ENCODE measurements at places on chromosomes 3 and 15.

DNA sequence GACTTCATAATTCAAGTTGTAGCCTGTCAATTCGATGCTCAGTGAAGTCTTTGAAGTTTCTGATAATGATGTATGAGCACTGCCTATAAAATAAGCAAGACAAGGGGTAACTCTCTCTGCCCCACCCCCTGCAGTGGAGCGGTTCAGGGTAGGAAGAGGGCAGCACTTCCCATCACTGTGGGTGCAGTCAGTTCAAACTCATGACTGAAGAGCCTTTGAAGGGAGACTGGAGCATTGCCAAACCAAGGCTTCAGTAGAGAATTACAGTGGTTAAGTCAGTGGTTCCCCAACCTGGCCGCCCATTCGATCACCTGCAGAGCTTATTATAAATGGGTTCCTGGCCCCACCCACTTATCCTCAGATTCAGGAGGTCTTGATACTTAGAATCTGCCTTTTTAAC lies 190.6 kb downstream of the SHQ1 start:
- no peak for DNase-seq

- peak; percentile 84 for DNase-seq
Observed at GRCh38 chr15:59349680-59350420, 22.8 kb downstream of the MYO1E start.

DNA sequence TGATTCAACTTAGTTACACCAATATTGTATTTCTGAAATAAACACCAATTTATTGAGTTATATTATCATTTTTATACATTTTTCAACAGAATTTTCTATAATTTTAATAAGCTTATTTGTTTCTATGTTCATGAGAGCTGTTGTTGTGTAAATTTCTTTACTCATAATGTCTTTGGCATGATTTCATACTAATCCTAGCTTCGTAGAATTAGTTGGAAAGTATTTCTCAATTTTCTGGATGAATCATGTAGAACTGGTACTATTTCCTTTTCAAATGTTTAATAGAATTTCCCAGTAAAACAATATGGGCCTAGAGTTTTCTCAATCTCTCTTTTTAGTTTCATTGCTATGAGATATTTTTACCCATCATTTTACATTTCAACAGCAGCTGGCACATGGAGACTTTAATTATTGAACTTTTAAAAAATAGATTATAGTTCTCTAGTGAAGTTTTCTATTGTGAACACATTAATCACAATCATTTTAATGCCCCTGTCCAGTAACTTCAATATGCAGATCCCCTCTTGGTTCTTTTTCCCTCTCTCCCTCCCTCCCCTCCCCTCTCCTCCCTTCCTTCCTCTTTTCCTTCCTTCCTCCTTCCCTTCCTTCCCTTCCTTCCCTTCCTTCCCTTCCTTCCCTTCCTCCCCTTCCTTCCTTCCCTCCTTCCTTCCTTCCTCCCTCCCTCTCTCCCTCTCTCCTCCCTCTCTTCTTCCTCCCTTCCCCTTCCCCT lies 1357.1 kb downstream of the ZPLD1 start:
- DNase-seq: no peak

- no peak for DNase-seq
Observed at GRCh38 chr3:105490045-105490444, 123.3 kb downstream of the ALCAM start.

DNA sequence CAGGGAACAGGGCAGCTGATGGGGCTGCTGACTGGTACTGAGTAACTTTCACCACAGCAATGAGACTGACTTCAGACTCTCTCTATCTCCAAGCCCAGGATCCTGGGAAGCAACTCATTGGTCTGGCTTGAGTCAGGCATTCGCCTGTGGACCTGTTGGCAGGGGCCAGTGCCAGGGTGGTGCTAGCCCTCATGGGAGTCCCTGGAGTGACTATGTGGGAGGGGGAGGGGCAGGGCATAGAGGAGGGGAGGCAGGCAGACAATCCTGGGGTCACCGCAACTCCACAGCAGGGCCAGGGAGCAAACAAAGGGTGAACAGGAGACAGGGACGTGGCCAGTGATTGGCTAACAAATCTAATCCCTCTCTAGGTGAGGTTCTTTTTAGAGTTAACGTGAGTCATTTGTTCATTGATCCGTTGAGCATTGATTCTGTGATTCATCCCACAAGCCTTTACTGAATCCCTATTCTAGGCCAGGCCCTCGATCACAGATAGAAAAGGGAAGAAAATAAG lies 71.8 kb downstream of the CEMIP start:
- no peak for DNase-seq

DNA sequence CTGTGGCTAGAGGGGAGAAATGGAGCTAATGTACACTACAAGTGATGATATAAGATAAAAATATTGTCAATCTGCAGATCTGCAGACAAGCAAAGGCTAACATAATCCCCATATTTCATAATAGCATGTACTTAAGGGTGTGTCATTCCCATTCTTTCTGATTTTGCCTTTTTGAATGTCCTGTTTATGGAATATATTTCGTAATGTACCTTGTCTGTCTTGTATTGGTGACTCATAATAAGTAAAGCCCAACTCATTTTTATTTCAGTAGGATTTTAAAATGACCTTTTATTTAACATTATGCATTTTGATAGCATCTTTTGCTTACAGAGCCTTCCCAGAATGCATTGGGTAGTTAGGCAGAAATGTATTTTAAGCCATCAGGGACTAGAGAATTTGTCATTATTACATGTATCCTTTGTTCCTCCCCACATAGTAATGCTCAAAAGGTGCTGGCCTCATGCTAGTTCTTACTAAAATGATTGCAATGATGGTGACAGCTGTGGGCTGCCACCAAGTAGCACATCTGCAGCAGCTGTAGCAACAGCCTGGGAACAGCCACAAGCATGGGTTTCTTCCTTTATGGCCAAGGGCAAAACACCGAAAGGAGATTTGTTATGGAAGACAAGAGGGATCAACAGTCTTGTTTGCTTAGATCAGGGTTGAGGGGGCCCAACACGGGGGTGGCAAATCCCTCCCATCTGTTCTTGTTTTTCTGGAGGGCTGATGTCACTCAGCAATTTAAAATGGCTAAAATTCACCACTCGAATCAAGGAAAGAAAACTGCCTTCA lies 188.5 kb downstream of the CADPS start:
- no peak for DNase-seq

DNA sequence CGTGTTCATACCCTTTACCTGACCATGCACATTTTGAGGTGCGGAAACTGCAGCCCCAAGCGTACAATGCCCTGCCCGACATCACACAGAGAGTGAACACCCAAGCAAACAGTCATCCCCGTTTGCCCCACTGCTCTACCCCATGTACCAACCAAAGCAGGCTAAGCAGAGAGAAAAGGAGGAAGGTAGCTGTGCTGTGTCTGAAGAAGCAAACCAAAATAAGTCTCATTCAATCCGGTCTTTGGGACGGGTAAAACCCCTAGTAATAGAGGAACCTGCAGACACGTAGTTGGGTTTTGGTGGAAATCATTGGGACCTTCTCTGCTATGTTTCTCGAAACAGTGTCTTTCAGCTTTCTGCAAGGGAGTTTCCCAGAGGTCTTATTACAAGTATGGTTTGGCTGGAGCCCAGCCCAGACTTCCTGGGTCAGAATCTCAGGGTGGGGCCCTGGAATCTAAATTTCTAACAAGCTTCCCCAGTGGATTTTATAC lies 164.6 kb upstream of the HES1 start:
- no peak for DNase-seq

DNA sequence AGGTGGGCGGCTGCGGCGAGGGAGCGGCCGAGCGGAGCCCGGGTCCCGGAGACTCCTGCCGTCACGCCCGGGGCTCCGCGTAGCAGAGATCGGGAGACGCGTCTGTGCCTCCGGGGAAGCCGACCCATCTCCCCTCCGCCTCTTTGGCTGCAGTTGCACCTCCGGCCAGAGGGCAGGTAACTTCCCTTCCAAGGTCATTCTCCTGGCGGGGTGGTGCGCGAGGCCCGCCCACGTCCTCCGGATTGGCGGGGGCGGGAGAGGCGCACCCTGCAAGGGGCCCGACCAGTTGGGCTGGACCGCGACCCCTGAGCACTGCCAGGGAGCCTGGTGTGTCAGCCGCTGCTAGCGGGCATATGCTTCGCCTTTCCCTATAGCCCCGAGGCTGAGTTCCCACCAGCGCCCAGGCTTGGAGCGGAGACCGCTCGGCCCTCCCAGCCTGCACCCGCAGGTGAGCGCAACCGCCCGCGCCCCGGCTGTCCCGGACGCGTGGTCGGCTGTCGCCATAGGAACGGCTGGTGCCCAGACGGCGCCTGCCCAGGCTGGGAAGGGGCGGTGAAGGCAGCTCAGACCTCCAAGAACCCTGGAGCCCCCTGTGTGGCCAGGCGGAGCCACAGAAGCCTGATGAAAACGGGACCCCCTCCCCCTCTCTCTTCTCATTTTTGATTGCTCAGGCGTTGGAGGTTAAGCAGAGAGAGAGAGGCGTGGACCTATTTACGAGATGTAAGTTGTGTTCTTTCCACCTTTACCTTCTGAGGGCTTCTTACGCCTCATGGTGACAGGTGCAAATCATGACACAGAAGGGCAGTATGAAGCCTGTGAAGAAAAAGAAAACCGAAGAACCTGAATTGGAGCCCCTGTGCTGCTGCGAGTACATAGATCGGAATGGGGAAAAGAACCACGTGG lies 453 bp downstream of the ZDHHC23 start:
- no peak for DNase-seq

- no peak for DNase-seq
Observed at GRCh38 chr3:69020424-69020823, 6.9 kb upstream of the EOGT start.

- DNase-seq: no peak
Observed at GRCh38 chr15:85475711-85476110, 95.3 kb downstream of the AKAP13 start.

- no peak for DNase-seq
Observed at GRCh38 chr15:33043636-33044035, 150.9 kb downstream of the FMN1 start.

GRCh38 chr3:46546896-46547440 lies 19.1 kb downstream of the LRRC2 start:
- DNase-seq: no peak
